ENCODE measurements at places on chromosomes 12 and 14. TPM values are rescaled to one million over a fixed set of nuclear protein-coding genes. Genes with fewer than 3 reads are reported as not detected.

DNA sequence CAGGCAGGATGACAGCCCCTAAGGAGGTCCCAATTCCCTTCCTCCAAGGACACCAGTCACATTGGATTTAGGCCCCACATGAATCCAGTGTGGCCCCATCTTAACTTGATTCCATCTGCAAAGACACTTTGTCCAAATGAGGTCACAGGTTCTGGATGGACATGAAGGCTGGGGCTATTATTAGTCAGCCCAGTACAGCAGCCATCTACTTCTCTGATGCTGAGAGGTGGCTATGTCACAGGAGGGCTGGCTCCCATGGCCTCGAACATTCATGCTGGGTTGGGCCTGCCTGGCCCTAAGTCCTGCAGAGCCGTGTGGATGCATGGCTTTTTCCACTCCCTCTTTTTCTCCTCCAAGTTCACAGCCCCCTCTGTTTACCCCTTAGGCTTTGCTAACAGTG, 35.9 kb downstream of the SLC15A4 start:
- DNase-seq = no peak

- no peak for DNase-seq
Observed at GRCh38 chr12:1628666-1629337, at the start of gene WNT5B. TSS of gene WNT5B (plus strand) at chr12:1629231. CDS start at chr12:1631355, 2,124 bp downstream.

DNA sequence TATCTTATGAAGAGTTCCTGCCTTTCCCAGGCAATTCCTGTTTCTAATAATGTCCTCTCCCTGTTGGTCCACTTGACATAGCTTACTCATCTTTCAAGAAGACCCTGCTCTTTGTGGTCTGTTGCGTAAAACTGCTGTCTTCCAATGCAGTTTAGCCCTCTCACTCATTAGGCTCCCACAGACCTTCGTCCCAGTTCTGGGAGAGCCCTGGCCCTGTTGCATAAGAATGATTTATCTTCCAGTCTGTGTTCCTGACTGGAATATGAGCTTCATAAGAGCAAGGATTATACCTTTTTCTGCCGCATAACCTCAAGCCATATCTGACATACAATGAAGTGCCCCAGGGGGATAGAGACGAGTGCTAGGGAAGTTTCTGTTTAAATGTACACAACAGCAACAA, 365.9 kb upstream of the NOVA1 start:
- DNase-seq = no peak

- no peak for DNase-seq
Observed at GRCh38 chr12:132319359-132319950, 9.9 kb downstream of the GALNT9 start.

DNA sequence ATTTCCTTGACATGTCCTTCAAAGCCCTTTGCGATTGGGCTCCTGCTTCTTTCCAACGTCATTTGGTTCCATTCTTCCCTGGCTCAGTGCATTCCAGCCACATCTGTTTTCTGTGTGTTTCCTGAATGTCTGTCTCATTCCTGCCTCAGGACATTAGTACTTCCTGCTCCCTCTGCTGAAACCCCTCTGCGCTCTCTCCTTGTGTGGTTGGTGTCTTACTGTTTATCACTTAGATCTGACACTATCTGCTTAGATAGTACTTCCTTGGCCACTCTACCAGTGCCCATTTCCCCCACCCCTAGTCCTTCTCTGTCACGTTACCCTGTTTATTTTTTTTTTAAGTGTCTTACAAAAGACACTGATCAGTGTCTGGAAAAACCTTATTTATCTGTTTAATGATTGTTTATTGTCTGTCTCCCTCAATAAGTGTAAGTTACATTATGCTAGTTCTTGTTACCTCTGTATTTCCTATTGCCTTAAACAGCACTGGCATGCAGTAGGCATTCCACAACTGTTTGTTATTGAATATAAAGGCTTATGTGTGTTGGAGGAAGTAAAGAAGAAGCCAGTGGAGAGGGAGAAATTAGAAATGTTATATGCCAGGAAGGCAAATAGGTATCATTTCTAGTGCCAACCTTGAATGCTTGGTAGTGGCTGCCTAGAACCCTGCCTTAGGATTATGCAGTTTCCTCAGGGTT, 21.5 kb downstream of the DYRK2 start:
- DNase-seq = peak; percentile 19

DNA sequence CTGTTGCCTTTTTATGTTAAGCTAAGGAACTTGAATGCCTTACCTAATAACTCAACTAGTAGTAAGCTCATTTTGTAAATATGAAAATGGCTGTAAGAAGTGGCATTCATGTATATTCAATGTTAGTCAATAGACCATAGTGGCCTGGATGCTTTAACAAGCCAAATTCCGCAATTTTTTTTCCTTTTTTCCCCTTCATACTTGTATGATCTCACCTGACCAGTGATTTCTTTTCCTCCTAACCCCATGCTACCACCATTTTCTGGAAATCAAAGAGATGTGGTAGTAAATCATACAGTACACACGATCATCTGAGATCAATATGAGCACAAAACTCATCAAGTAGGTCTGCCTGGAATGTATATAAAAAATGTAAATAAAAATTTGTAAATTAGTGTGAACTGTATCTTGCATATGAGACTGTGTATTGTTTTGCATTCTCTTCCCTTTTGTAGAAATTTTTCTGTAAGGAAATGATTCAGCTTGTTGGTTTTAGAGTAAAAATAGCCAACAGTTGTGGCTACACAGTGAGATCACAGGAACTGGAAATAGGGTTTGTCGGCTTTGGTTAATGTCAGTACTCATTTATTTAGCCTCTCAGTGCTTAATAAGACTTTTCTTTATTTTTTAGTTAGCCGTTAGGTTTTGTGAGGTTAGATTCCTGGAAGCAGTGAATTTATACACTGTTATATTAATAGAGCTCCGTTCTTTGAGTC, 62.5 kb downstream of the ETNK1 start:
- DNase-seq = peak; percentile 56

DNA sequence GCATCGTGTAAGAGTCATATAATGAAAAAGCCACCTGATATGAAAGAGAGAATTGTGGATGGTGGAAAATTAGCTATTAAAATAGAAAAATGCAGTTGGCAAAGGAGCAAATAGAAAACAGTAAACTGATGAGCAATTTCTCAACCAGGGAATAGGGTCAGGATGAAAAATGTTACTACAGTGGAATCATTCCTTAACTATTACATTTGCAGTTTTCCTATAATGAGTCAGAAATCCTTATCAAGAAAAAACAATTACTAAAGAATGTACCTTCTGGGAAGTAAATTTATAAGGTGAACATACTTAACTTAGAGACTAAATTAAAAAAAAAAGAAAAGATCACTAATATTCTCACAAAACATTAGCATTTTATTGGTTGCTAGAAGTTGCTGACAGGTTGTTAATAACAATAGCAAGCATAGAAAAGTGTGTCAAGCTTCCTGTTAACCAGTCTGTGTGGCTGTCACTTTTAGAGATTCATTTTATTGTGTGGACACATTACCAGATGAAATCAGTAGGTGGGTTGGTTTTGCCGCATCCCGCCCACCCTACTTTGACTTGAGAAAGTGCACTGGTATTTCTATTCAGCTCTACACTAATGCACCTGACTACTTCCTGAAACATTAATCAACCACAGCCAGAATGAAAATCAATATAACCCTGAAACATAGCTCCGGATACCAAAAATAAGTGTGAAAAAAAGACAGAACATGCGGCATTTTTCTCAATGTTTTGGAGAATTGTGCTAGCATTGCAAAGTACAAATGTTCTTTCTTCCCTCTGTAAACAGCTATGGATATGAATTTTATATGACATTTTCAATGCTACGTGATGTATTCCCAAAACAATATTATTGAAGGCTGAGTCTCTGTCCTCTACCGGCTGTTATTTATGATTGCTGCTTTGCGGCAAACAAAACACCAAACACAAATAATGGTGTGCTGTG, 576.7 kb downstream of the SLC16A7 start:
- peak; percentile 75 for DNase-seq

The SLC5A8 gene
- total RNA-seq = not detected
